ENCODE measurements at places on chromosomes 12 and 14.

- peak; percentile 45 for DNase-seq
These were observed 165.5 kb upstream of the DYRK2 start for GRCh38 chr12:67482751-67483661.

GRCh38 chr12:1805441-1806081 is 14.8 kb upstream of the LRTM2 start:
- no peak for DNase-seq

DNA sequence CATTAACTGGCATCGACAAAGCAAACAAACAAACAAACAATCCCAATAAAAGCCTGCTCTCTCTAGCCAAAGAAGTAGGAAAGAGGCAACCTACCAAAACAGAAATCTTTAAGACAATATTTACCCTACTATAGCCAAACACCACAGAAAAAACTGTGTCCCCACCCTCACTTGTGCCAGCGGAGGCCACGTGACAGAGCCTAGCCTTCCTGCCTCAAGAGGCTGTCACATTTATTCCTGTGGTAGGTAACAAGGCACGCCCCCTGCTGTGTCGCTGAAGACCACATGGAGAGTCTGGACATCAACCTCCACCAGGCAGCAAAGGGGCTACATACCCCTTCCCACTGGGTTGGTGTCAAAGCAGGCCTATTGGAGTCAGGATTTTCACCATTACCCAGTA is 148.1 kb downstream of the LMNTD1 start:
- DNase-seq, result no peak

GRCh38 chr14:73663548-73664212 is 18.9 kb downstream of the DNAL1 start:
- DNase-seq, result no peak
